ENCODE measurements at places on chromosomes 3 and 15. TPM values are rescaled to one million over a fixed set of nuclear protein-coding genes. Genes with fewer than 3 reads are reported as not detected.

GRCh38 chr15:81155375-81156218 is 21.5 kb downstream of the CFAP161 start:
- H3K36me3 ChIP-seq, result no peaks in the 10 kb centered on the region
- H3K4me3 ChIP-seq, result no peak overlapping the region
- no peak overlapping the region for H3K27ac ChIP-seq
- no peaks in the 10 kb centered on the region for H3K4me1 ChIP-seq
- peak; percentile 43 for DNase-seq
- no peaks in the 10 kb centered on the region for H3K27me3 ChIP-seq

- H3K36me3 ChIP-seq, result no peaks in the 10 kb centered on the region
- no peak overlapping the region for H3K4me3 ChIP-seq
- DNase-seq, result no peak
- peaks cover 37% of the 10 kb centered on the region for H3K4me1 ChIP-seq
- H3K27ac ChIP-seq, result no peak overlapping the region
- no peaks in the 10 kb centered on the region for H3K27me3 ChIP-seq
Observed at GRCh38 chr15:67048281-67049279, 16.8 kb upstream of the SMAD3 start.

GRCh38 chr15:89898614-89899294 is 5.0 kb upstream of the AP3S2 start:
- no peak overlapping the region for H3K27ac ChIP-seq
- no peaks in the 10 kb centered on the region for H3K27me3 ChIP-seq
- peaks cover 6% of the 10 kb centered on the region for H3K4me1 ChIP-seq
- H3K36me3 ChIP-seq, result no peaks in the 10 kb centered on the region

GRCh38 chr15:59205839-59206622 is 612 bp upstream of the LDHAL6B start:
- no peak for DNase-seq
- no peak overlapping the region for H3K4me3 ChIP-seq
- no peaks in the 10 kb centered on the region for H3K36me3 ChIP-seq
- H3K27ac ChIP-seq, result no peak overlapping the region

GRCh38 chr15:67902579-67903009 is 62.7 kb upstream of the RNU6-1 start:
- no peak for DNase-seq
- H3K36me3 ChIP-seq, result no peaks in the 10 kb centered on the region
- H3K27ac ChIP-seq, result no peak overlapping the region
- H3K4me1 ChIP-seq, result no peaks in the 10 kb centered on the region
- no peak overlapping the region for H3K4me3 ChIP-seq
- no peaks in the 10 kb centered on the region for H3K27me3 ChIP-seq

DNA sequence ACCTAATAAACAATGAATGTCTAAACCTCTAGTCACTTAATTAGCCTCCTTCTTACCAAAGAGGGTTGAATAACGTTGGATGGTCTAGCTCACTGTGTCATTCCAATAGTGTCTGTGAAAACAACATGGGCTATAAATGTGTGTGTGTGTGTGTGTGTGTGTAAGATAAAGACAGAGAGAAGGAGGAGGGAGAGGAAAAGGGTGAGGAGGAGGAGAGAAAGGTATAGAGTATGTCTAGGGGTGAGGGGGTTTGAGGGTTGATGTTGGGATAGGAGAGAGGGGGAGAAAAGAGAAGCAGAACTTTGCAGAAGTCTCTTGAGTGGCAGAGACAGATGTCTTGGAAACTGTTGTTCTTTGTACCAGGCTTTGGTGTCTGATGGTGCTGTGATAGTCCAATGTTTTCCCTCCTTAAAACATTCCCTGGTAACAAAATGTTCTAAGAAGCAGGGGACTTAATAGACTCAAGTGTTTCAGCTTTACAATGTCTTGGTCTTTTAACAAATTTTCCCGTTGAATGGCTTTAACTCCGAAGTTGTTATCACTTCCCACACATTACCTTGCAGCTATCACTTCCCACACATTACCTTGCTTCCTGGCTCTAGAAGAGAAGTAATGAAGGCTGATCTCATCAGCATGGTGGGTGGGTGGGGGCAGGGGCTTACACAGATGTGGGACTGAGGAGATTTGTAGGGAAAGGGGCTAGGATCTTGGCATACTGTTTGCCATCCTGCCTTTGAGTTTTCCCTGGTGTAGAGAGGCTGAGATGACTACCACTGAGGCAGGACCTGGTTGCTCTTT is 57.8 kb upstream of the ETV5 start:
- no peaks in the 10 kb centered on the region for H3K27me3 ChIP-seq
- H3K27ac ChIP-seq, result no peak overlapping the region
- H3K36me3 ChIP-seq, result no peaks in the 10 kb centered on the region
- H3K4me3 ChIP-seq, result no peak overlapping the region
- H3K4me1 ChIP-seq, result no peaks in the 10 kb centered on the region

GRCh38 chr15:63979262-63979793 is 67.0 kb downstream of the DAPK2 start:
- H3K4me3 ChIP-seq, result no peak overlapping the region
- H3K27me3 ChIP-seq, result no peaks in the 10 kb centered on the region
- H3K27ac ChIP-seq, result no peak overlapping the region
- H3K4me1 ChIP-seq, result no peaks in the 10 kb centered on the region

GRCh38 chr3:123803521-123803920 is 80.6 kb downstream of the MYLK start:
- H3K36me3 ChIP-seq, result no peaks in the 10 kb centered on the region
- H3K27ac ChIP-seq, result no peak overlapping the region
- DNase-seq, result no peak
- H3K4me3 ChIP-seq, result no peak overlapping the region
- no peaks in the 10 kb centered on the region for H3K27me3 ChIP-seq
- no peaks in the 10 kb centered on the region for H3K4me1 ChIP-seq

DNA sequence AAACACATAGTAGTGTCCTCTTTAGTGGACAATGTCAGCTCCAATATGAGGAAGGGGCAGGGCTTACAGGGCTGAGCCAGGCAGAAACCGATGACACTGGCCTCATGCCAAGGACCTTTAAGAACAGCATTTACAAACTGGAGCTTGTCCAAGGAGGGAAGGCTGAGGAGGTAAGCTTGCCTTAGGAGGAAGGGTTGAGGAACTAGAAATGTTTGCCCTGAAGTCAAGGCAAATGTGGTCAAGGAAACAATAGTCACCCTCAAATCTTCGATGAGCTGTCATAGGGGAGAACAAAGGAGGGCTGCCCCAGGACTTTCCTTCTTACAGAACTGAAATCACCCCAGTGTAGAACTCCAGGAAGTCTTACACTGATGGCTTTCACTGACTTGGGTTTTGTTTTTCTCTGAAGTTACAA is 136.4 kb downstream of the LIPC start:
- H3K4me3 ChIP-seq, result no peak overlapping the region
- H3K36me3 ChIP-seq, result no peaks in the 10 kb centered on the region
- H3K27me3 ChIP-seq, result no peaks in the 10 kb centered on the region

GRCh38 chr15:89615135-89615534 is 39.9 kb downstream of the TICRR start:
- no peak for DNase-seq
- no peaks in the 10 kb centered on the region for H3K27me3 ChIP-seq
- H3K4me1 ChIP-seq, result no peaks in the 10 kb centered on the region
- H3K4me3 ChIP-seq, result no peak overlapping the region
- no peaks in the 10 kb centered on the region for H3K36me3 ChIP-seq

DNA sequence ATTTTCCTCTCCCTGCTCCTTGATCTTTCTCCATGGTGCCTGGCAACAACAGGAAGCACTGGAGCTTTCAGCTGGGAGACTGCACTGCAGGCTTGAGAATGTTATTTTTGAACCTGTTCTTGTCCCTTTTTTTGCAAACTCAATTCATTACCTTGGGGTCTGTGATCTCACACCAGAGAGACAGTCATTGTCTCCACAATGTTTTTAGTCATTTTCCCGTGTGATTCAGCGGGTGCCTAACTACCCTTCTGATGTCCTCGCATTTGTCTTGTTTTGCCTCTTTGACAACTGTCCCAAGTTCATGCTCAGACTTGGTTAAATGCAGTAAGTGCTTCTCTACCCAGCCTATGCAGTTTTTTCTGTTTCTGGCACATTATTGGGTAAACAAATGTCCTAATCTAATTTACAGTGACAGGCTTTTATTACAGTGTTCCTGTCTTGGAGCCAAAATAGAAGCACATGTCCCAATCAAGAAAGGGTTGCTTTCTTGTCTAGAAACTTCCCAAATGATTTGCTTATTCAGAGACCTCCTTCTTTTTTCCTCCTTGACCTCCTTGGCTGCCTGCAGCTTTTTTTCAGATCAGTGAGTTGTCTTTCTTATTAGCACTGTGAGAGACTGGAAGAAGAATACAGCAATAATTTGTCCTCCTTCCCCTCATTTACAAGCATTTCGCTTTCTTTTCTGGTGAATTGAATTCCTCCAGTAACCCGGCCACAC is 162.4 kb downstream of the NSUN3 start:
- DNase-seq, result no peak
- H3K27me3 ChIP-seq, result no peaks in the 10 kb centered on the region
- no peaks in the 10 kb centered on the region for H3K36me3 ChIP-seq
- no peak overlapping the region for H3K27ac ChIP-seq
- H3K4me3 ChIP-seq, result no peak overlapping the region

DNA sequence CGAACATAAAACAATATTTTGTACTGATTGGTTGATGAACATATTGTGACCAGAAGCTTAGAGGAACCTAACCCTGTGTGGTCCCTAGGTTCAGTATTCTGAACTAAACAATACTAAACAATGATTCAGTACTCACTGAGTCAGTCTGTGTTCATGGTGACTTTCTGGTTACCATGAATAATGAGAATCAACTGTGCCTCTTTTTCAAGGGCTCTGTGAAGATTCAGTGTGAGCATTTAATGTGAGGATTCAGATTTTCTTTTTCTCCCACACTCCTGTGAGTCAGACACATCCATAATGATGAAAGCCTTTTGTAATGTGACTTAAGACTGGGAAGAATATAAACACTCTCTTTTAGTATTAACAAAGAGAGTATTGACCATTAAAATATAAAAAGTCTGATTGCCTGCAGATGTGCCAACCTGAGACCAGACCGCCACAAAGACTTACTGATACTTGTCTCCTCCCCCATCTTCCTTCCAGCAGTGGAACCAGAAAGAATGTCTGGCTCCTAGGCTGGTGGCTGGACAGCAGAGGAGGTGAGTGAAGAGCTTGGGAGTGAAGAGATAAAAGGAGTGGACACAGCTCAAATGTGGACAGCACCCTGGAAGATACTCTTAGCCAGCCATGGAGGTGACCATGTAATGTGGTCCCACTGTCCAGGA is 17.6 kb upstream of the ACTL6A start:
- no peaks in the 10 kb centered on the region for H3K4me1 ChIP-seq
- no peak overlapping the region for H3K4me3 ChIP-seq
- no peak overlapping the region for H3K27ac ChIP-seq
- no peaks in the 10 kb centered on the region for H3K36me3 ChIP-seq
- no peaks in the 10 kb centered on the region for H3K27me3 ChIP-seq
- DNase-seq, result no peak

DNA sequence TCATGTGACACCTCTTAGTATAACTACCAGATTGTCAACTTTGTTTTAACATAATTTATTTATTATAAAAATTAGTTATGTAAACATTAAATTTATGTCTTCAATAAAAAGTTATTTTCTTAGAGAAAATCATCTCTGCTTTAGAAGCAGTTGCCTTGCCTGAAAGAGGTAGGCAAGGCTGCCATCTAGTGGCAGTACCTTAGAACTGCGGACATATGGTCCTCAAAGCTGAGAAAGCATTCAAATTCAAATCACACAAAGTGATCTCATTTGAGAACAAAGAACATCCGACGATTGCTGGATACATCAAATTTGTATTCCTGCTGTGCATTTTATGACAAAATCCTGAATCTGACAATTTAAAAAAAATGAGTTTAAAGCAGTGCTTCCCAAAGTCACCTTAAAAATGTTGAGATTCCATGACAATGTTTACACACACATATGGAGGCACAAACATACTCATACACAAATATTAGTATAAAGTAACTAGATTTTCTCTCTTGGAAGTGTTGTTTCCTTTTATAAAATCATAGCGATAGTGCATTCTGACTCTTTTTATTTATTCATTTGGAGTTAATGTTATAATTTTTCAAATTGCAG is 617.4 kb downstream of the CADM2 start:
- H3K36me3 ChIP-seq, result no peaks in the 10 kb centered on the region
- no peaks in the 10 kb centered on the region for H3K4me1 ChIP-seq
- H3K4me3 ChIP-seq, result no peak overlapping the region
- DNase-seq, result peak; percentile 54
- H3K27ac ChIP-seq, result no peak overlapping the region

GRCh38 chr3:14841836-14842235 is 23.1 kb downstream of the FGD5 start:
- H3K27ac ChIP-seq, result no peak overlapping the region
- H3K4me3 ChIP-seq, result no peak overlapping the region
- no peaks in the 10 kb centered on the region for H3K36me3 ChIP-seq
- peaks cover under 1% of the 10 kb centered on the region for H3K27me3 ChIP-seq

- H3K36me3 ChIP-seq, result no peaks in the 10 kb centered on the region
- H3K4me1 ChIP-seq, result no peaks in the 10 kb centered on the region
- no peaks in the 10 kb centered on the region for H3K27me3 ChIP-seq
- DNase-seq, result peak; percentile 66
- no peak overlapping the region for H3K27ac ChIP-seq
Observed at GRCh38 chr3:127652246-127652995, 20.3 kb upstream of the ABTB1 start.

Gene ZNF620
- total RNA-seq, result 6.6 TPM

Gene RHCG
- not detected for total RNA-seq

Gene NOX5
- not detected for total RNA-seq

Gene CCR5
- 0.17 TPM for total RNA-seq

Gene SLC9C1
- total RNA-seq, result 0.49 TPM

Gene SGO1
- 6.7 TPM for total RNA-seq

Gene SLCO2A1
- not detected for total RNA-seq

Gene FANCD2
- total RNA-seq, result 31.7 TPM
